ENCODE measurements at places on chromosomes 2 and 18.

GRCh38 chr18:52554180-52554579, 214.2 kb downstream of the DCC start:
- no peak for DNase-seq

GRCh38 chr2:226780431-226780830, 19.2 kb downstream of the IRS1 start:
- no peak for DNase-seq

GRCh38 chr18:56907771-56908170, 239.1 kb upstream of the BOD1L2 start:
- DNase-seq: no peak

DNA sequence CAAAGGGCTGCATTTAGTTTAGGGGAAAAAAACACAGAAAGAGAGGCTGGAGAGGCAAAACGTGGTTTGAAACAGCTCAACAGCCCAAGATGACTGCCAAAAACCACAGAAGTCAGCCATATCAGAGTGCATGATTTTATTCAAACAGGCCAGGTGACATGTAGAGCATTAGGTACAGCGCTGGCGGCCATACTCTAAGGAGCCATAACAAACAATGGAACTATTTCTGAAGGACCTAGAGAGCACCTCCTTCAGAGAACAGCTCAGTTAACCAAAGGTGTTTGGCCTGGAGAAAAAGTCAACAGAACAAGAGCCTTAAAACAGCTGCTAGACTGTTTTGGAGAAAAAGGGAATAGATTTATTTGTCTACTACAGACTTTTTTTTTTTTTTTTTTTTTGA, 2.6 kb downstream of the THADA start:
- DNase-seq: no peak

DNA sequence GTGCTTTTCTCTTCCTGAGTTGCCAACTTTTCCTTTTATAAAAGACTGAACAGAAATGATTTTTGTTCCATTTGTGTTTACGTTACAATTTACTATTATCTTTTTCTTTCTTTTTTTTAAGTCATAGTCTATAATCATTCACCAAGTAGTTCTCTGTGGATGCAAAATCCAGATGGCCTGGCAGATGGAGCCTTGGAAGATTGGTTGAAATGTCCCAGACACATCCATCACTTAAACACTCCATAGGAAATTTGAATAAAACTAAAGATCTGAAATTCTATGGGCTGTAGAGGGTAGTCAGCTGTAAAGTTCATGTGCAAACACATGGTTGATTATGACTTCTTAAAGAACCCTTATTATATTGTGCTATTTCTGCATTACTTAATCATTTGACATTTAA, 164.8 kb upstream of the DOCK10 start:
- no peak for DNase-seq

DNA sequence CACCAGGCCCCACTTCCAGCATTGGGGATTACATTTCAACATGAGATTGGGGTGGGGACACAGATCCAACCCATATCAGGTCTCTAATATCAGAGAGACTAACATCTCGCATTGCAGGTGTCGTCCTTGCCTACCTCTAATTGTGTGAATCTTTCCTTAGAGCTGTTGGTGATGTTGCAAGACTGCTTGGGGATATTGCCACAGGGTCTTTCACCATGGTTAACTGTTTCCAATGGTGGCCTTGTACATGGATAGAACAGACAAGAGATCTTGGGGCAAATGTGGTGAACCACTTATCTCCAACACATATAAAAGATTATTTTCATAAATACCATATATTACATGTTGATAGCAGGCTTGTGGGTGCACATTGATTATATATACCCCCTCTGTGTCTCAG, 270.3 kb upstream of the LINC00305 start:
- DNase-seq: no peak

DNA sequence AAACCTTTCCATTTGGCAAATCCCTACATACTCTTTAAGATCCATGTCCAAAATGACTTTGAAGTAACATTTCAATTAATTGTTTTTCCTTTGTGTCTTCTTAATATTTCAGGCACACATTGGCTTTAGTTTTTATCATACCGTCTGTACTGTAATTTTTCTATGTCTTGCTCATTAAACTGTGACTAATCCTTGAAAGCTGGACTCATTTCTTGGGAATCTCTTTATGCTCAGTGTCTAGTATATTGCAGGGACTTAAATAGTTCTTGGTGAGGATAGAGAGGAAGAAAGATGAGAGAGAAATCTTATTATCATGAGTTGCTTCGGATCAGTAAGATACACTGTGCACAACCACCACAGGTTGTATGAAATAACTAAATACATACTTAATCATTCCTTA, 448.3 kb upstream of the ST6GAL2 start:
- no peak for DNase-seq

- no peak for DNase-seq
Observed at GRCh38 chr18:53114441-53114840, 774.4 kb downstream of the DCC start.

All from stimulated activated naive B cell treated with anti-CD40 and anti-IgM and Interleukin-4, amounts not matched to agents 10 μg/mL and 1 μg/mL and 100 μg/mL, for 72 hours (primary cell).